ENCODE measurements at places on chromosomes 11 and 22.
A peak's percentile ranks its signal among the peaks of the same experiment; 100 is the strongest.

GRCh38 chr22:45376703-45377102 lies 36.7 kb downstream of the SMC1B start:
- no peak for DNase-seq

GRCh38 chr11:21566521-21567117 lies 626.3 kb upstream of the ANO5 start:
- no peak for DNase-seq

GRCh38 chr11:123069908-123070821 lies 8.2 kb upstream of the HSPA8 start:
- DNase-seq = no peak

- peak; percentile 58 for DNase-seq
Observed at GRCh38 chr11:118917481-118918127, 8.1 kb downstream of the BCL9L start.

- DNase-seq = no peak
Observed at GRCh38 chr11:75014129-75014528, 25.4 kb downstream of the NEU3 start.

- DNase-seq = no peak
Observed at GRCh38 chr11:18461909-18462308, 6.3 kb downstream of the LDHAL6A start.

- DNase-seq = no peak
Observed at GRCh38 chr11:128334311-128335044, 252.9 kb downstream of the ETS1 start.

DNA sequence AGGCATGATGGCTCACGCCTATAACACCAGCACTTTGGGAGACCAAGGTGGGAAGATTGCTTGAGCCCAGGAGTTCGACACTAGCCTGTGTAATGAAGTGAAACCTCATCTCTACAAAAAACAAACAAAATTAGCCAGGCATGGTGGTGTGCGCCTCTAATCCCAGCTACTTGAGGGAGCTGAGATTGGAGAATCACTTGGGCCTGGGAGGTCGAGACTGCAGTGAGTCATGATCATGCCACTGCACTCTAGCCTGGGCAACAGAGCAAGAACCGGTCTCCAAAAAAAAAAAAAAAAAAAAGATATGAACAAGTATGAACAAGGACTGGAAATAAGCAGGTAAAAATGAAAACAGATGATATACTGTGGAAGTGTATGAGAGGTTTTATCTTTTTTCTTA lies 54.1 kb upstream of the SOX6 start:
- no peak for DNase-seq

- no peak for DNase-seq
Observed at GRCh38 chr22:48959496-48959895, 868.2 kb downstream of the BRD1 start.

DNA sequence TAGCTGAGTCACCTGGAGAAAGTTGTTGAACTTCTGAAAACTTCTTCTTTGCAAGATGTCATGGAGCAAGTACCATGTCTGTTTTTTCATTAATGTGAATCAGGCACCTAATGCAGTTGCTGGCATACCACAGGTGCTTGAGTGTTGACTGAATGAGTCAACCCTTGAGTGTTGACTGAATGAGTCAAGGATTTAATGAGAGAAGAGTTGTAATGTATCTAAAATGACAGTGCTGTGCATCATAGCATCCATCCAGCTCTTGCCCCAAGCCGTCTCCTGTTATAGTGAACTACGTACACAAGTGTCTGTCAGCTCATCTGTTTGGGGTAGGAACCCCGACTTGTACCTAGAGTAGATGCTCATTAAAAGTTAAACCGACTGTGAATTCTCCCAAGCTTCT lies 93.1 kb downstream of the CWC15 start:
- DNase-seq = no peak

DNA sequence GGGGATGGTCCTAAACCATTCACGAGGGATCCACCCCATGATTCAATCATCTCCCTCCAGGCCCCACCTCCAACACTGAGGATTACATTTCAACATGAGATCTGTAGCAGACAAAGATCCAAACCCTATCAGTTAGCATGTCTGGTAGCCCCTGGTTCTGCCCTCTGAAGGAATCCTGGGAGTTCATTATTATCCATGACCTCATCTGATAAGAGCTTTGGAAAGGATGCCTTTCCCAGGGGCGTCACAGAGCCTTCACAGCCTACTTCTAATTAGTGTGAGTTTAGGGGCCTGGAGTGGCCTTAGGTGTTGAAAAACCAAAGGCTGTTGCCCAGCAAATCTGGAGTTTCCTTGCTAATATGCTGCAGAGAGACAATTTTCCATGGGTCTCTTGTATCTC lies 8.6 kb upstream of the EIF3M start:
- DNase-seq = no peak

GRCh38 chr11:120985718-120986569 lies 38.0 kb upstream of the TBCEL start:
- DNase-seq = peak; percentile 29

GRCh38 chr11:116310698-116311097 lies 462.1 kb downstream of the BUD13 start:
- no peak for DNase-seq

DNA sequence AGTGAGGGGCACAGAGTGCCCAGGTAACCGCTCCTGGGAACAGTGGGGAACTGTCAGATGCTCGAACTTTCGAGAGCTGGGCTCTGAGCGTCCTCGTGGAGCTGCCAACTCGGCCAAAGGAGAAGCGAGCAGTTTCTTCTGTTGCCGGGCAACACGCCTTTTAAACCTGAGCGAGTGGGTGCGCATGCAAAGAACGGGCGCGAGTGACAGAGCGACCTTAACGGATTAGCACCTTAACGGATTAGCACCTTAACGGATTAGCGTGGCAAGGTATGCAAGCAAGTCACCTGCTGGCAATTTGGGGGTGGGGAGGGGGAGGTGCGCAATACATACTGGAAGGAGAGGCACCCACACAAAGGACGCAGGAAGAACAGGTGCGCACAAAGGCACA lies 61.8 kb upstream of the PRODH start:
- no peak for DNase-seq

DNA sequence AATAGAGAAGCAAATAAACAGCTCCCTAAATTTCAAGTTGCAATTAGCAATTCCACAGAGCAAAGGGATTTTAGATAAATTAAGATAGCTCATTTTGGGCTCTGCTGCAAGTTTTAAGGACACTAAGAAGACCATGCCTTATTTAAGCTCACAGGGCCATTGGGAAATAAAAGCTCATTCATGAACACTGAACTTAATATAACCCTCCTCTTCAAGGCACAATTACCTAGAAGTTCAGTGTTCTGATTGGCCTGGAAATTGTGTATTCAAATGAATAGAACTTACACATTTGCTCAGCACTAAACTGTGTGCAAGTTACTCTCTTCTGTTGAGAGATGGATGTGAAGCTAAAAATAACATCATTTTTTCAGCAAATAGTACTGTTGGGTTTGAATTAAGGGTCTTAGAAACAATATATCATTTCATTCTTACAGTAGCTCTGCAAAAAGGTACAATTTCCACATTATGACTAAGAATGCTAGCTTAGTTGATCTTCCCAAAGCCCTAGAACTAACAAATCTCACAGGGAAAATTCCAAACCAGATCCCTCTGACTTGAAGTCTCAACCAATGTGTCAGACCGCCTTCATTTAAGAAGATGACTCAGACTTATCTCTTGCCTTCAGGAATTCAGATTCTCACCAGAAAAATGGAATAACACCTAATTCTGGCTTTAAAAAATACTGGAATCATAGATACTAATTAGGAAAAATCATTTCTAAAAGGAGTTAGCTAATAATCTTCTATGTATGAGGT lies 87.4 kb upstream of the LRRC55 start:
- no peak for DNase-seq

DNA sequence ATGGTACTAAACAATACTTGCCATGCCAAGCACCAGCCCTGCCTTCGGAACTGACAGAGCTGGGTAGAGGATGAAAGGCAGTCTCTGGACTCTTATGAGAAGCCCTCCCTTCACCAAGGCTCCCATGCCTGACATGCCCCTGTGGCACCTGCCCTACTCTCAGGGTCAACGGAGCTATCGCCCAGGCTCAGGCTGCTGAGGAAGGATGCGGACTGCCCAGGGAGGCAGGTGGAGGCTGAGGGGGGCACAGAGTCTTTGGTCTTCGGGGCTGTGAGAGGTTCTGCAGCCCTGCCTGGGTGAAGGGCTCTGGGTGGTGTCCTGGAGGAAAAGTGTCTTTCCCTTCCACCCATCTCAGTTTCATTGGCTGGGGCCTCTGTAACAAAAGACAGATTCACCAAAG lies 290.8 kb upstream of the B3GAT1 start:
- DNase-seq = no peak

- peak; percentile 75 for DNase-seq
Observed at GRCh38 chr11:48307760-48308386, 1.9 kb downstream of the OR4S1 start.

DNA sequence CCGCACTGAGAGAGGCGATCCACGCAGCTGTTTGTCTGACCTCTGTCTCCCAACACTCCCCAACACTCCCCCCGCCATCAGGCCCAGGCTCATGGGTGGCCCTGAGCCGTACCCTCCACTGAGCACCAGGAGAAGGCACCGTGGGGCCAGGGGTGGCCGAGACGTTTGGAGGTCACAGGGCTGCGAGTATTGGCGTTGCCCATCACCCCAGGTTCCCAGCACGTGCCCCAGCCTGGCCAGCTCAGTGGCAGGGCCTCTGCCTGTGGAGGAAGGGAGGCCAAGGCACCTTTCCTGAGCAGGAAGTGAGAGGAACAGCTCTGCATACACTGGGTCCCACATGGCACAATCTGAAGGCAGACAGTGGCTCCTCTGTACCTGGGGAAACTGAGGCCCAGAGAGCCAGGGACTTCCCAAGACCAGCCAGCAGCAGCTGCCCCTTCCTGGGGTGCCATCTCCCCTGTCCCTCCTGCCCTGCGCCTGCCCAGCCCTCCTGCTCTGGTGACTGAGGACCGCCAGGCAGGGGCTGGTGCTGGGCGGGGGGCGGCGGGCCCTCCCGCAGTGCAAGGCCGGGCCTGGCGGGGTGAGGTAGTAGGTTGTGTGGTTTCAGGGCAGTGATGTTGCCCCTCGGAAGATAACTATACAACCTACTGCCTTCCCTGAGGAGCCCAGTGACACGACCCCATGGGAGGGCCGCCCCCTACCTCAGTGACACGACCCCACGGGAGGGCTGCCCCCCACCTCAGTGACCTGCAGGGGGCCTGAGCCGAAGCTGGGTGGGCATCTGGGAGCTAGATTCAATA lies 37.0 kb upstream of the PPARA start:
- no peak for DNase-seq

- DNase-seq = no peak
Observed at GRCh38 chr11:22203281-22203680, 10.4 kb downstream of the ANO5 start.

Measured in stimulated activated CD4-positive, alpha-beta T cell treated with anti-CD3 and anti-CD28 coated beads, Interleukin-4, amount 100 ng/mL, for 24 hours (primary cell).